ENCODE measurements at places on chromosomes 7 and 10. TPM values are rescaled to one million over a fixed set of nuclear protein-coding genes. Genes with fewer than 3 reads are reported as not detected.
A peak's percentile ranks its signal among the peaks of the same experiment; 100 is the strongest.

GRCh38 chr7:115869801-115870200 is 160.8 kb downstream of the TFEC start:
- DNase-seq = no peak

DNA sequence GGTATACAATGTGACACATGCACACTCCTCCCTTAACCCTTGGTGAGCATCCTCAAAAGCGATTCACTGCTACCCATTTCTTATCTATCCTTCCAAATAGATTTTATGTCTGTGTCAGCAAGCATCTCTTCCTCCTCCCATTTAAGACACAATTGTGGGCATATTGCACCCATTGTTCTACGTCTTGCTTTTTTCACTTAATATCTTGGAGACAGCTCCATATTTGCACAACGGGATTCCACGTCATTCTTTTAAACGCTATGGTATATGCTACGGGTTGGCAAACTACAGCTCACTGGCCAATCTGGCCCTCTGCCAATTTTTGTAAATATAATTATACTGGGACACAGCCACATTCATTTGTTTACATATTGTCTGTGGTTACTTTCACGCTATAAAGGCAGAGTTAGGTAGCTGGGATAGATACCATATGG is 88.6 kb downstream of the RNF216 start:
- peak; percentile 69 for DNase-seq

GRCh38 chr7:125119559-125120115 is 190.0 kb upstream of the POT1 start:
- DNase-seq = no peak

GRCh38 chr7:64656489-64656888 is 9.4 kb upstream of the ZNF107 start:
- no peak for DNase-seq

DNA sequence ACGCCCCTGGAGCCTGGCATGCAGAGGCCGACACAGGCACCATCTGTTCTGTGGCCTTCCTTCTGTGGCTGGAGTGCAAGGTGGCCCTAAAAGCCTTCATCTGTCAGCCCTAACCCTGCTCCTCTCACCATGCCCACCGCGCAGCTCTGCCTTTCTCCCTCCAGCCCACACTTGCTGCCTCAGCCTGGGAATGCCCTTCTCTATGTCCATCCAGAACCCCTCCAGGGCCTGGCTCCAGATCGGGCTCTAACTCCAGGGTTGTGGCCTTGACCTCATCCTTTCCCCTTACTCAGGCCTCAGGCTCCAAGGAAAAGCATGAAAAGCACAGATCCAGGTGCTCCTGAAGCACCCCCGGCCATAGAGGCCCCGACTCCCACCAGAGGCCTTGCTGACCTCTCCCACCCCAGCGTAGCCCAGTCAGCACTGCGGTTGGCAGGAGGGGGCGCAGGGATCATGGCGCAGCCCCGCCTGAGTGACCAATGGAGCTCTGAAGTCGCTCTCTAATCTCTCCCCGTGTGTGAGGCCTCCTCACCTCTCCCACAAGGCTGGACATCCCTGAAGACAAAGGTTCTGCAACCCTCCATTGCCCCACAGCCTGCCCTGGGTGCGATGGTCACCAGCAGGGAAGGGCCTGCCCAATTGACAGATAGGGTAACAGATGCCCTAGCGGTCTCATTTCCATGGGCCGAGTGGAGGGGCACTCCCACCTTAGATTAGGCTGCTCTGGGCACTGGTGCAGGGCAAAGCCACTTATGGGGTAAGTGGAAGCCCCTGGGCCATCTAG is 9.2 kb downstream of the ZCCHC24 start:
- DNase-seq = no peak

Gene OR6B1
- not detected for total RNA-seq

Gene RASA4
- total RNA-seq = 5.3 TPM

Gene NUTM2A
- 0.30 TPM for total RNA-seq

Gene TDRD1
- 0.61 TPM for total RNA-seq

Gene SPAM1
- total RNA-seq = not detected

Gene TBXAS1
- total RNA-seq = 3.2 TPM

Gene ARHGEF5
- not detected for total RNA-seq

Gene COX19
- total RNA-seq = 8.6 TPM

Gene SRI
- 163 TPM for total RNA-seq

Gene PRSS1
- total RNA-seq = not detected

Measured in SJCRH30 (cell line).